Stimulated activated CD4-positive, alpha-beta T cell treated with anti-CD3 and anti-CD28 coated beads, Interleukin-15, amount 100 ng/mL, for 24 hours (primary cell): ENCODE measurements at places on chromosomes 12 and 14.

- no peak for DNase-seq
Measured at GRCh38 chr12:123094349-123095077, 56.4 kb downstream of the PITPNM2 start.

DNA sequence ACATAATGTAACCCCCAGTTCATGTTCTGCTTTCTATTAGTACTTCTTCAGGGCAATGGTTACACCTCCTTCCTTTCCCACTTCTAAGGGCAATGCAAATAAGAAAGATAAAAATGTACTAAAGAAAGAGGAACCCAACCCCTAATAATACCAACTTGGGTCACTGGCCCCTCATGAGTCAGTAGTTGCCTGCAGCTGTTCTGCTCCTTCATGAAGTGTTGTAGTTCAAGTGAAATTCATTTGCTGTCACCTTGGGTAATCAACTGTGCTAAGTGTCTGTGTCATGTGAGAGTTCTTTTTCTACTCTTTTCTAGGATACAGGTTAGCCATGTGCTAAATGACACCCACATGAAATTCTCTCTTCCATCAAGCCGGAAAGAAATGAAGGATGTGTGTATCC is 91.8 kb downstream of the PLXNC1 start:
- DNase-seq: no peak

- DNase-seq: no peak
Measured at GRCh38 chr12:92992041-92992440, 62.9 kb upstream of the EEA1 start.

DNA sequence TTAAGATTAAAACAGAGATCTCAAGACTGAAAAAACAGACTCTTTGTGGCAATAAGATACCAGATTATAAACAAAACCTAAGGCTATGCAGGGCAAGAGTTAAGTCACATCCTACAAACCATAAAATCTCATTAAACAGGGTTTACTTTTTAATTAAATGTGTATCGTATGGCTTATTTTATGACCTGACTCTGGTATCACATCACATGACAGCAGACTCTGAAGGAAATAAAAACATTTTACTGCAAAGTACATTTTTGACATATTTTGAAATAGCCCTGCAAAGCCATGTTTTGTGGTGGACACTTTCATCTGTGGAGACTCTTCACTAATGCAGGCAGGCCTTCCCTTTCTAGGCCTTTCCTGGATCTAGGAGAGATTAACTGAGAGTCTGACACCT is 327.6 kb upstream of the CLEC14A start:
- DNase-seq: no peak

DNA sequence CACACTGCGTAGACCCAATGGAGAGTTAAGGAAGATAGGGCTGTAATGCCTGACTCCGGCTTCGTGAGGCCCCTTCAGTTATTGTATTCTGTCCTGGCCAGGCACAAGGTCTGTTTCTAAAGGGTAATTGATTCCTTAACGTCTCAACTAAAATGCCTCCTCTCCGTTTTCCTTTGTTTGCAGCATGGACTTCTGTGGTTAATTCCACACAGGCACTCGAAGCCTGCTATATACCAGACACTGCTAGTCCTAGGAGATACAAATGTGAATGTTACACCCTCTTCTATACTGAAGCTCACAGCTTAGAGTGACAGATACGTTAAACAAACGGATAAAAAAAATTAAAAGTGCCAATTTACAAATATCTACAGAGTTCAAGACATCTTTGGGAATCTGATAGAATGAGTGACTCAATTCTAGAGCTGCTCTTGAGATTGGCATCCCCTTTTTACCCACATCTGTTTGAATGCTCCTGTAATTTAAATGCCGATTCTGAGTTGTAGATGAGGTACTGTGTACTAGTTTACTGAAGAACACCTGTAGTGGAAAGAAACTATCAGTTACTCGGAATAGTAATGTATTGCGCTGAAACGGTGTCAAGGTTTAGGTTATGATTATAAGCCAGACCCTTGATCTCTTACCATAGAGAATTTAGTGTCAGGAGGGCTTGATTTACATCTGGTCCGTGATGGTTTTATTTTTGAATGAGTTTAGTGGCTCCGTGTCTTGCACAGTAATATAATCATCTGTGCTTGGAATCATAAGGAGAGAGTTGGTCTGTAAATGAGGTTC is 784 bp downstream of the PSMA6 start:
- DNase-seq: no peak

DNA sequence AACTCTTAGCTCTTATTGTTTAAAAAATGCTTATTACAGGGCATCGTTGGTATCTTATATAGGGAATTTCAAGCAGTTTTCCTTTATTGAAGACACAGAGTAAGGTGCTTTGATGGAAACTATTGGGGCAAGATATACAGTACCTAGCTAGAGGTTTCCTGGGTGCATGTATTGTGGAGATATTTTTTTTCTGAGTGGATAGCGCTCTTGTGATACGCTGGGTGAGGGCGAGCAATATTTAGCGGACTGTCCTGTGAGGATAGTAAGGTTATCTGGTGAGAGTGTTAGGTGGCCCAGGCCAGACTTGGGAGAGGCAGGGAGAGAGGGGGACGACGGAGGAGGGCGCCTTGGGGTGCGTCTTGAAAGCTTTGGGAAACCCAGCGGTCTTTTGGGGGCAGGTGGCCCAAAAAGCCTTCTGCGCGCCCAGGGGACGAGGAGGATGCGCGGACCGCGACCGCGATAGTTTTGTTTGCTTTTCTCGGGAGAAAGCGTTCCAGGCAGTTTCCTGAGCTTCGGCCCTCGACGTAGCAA is 596 bp upstream of the BICD1 start:
- DNase-seq: no peak

DNA sequence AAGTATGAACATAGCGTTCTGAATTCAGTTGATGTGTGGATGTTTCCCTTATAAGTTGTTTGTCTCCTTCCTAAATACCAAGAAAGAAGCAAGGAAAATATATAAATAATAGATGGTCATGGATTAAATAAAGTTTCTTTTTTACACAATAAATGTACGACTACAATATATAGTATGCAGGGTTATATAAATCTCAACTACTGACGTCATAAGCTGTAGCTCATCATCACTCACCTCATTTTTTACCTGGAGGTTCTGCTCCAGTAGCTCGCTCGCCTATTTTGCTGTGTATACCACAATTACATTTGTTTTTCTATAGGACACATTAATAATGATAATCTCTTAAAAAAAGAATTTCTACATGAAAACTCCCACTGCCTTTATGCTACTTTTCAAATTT is 109.5 kb downstream of the NTS start:
- no peak for DNase-seq

GRCh38 chr14:33836900-33837577 is 113.8 kb downstream of the EGLN3 start:
- no peak for DNase-seq

DNA sequence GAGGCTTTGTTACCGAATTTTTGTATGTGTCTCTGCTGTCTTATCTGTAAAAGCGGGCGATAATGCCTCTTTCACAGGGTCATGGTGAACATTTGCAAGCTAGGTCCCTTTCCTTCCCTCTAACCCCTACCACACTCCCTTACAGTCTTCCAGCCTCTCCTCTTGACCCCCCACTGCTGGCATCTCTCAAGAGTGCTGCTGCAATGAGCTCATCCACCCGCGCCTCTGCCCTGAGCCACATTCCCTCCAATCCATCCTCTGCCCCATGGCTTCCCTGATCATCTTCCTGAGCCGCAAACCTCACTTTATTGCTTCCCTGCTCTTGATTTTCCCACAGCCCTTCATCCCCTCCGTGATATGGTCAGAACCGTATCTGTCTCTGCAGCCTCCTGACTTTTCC is 343.6 kb downstream of the BCL11B start:
- no peak for DNase-seq

GRCh38 chr12:26233631-26234030 is 38.3 kb downstream of the SSPN start:
- DNase-seq: no peak

- DNase-seq: no peak
Measured at GRCh38 chr14:81331229-81332021, 68.7 kb downstream of the STON2 start.

DNA sequence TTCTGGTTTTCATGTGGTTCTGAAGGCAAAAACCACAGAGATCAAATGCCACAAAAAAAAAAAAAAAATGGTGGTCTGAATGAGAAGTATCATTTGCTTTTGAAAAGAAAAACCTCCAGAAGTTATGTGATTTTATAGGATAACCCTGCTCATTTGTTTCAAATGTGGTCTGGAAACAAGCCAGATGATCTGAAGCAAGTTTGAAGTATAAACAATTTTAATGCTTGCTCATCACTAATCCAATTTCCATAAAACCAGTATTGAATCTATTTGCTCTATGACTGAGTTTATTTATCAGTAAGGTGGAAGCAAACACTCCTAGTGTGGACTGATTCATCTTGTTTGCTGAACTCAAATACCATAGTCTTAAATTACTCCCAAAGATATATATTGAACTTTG is 407.3 kb upstream of the FLRT2 start:
- no peak for DNase-seq

- DNase-seq: no peak
Measured at GRCh38 chr12:117076410-117077372, 22.5 kb downstream of the TESC start.

DNA sequence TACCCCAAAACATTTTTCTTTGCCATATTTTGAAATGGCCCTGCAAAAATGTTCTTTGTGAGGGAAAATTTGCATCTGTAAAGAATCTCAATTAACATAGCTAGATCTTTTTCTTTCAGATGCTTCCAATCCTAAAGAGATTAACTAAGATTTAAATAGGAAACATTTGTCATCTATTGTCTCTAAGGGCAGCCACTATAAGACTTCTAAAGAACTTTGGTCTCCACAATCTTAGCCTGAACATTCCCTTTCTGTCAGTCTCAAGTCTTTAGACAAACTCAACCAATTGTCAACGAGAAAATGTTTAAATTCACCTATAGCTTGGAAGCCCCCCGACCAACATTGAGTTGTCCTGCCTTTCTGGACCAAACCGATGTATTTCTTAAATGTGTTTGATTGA is 71.1 kb upstream of the RASSF8 start:
- DNase-seq: no peak

- DNase-seq: no peak
Measured at GRCh38 chr14:97353102-97353501, 555.9 kb downstream of the VRK1 start.

GRCh38 chr14:91935586-91935985 is 11.9 kb downstream of the FBLN5 start:
- DNase-seq: no peak

DNA sequence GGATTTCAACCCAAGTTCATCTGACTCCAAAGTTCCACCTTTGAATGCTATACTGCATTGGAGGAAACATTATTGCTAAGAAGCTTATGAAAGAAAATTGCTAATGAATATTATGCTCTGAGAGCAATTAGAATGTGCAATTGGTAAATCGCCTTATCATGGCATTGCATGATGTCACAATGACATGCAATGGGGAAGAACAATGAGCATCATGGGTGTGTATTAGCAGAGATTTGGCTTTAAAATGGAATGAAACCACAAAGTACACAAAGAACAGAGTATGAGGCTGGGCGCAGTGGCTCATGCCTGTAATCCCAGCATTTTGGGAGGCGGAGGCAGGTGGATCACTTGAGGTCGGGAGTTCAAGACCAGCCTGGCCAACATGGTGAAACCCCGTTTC is 34.7 kb downstream of the FOS start:
- no peak for DNase-seq

GRCh38 chr12:33942172-33942571 is 80.1 kb upstream of the ALG10 start:
- DNase-seq: no peak

- no peak for DNase-seq
Measured at GRCh38 chr12:38144601-38145436, 171.8 kb upstream of the ALG10B start.

- no peak for DNase-seq
Measured at GRCh38 chr12:104600036-104600712, 143.4 kb downstream of the CHST11 start.

GRCh38 chr14:51084962-51085361 is 9.9 kb downstream of the TRIM9 start:
- DNase-seq: no peak

DNA sequence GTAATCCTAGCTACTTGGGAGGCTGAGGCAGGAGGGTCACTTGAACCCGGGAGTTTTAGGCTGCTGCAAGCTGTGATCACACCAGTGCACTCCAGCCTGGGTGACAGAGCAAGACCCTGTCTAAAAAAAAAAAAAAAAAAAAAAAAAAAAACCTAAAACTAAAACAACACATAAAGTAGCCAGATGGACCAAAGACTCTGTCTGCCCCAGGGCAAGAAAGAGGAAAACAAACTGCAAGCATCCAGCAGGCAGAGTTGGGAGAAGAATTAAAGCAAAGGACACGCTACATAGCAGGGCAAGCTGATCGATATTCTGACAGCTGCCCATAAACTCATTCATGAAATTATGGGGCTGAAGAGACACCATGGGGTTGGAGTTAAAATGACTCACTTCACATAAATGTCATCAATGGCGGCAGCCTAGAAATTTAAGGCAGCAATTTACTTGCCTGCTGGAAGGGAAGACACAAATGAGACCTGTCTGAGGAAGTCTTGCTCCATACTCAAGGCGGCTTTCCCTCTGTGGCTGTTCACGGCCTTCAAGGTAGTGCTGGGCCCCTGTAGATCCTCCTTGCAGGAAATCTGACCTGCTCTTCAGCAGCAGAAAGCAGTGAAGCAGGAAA is 259.1 kb upstream of the FKBP4 start:
- DNase-seq: no peak

- DNase-seq: no peak
Measured at GRCh38 chr12:80756875-80757274, 40.2 kb downstream of the MYF5 start.

- no peak for DNase-seq
Measured at GRCh38 chr14:76293923-76294322, 82.0 kb upstream of the ESRRB start.

DNA sequence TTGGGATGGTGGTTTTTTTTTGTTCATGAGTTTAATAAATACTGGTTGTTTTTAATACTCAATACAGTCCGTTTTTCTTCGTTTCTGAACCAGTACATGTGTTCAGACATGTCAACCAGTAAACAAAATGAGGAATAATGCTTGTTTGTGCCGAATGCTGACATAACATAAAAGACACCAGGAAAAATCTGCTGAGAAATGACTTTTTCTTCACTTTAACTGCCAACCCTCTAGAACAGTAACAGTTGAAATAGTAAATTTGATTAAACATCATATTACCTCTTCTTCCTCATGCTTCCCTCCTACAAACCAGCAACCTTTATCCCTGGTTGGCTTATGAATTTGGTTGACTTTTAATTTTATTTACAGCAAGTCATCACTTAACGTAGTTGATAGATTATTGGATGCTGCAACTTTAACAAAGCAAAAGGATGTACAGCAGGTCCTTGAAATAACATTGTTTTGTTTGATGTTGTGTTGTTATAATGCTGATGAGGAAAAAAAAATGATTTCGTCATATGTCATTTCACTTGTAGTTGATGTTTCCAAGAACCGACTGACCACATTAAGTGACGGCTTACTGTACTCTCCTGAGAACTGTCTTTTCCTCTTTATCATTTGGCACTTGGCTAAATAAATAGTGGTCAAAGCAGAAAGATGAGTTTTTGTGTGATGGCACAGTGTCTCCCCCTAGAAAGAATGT is 340.5 kb downstream of the TMTC2 start:
- DNase-seq: no peak
